Fibroblast of lung (primary cell): ENCODE measurements at places on chromosomes 3 and 15.

DNA sequence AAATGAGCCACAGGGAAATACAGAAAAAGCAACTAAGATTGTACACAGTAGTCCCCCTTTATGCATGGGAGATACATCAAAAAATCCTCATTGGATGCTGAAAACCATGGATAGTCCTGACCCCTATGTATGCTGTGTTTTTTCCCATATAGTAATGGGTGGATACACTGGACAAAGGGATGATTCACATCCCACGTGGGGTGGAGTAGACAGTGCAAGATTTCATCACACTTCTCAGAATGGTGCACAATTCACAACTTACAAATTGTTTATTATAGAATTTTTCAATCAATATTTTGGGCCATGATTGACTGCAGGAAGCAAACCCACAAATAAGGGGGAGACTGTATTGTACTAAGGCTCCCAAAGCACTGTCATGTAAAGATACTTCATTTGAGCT, 224.4 kb upstream of the STRIT1 start:
- DNase-seq = no peak

DNA sequence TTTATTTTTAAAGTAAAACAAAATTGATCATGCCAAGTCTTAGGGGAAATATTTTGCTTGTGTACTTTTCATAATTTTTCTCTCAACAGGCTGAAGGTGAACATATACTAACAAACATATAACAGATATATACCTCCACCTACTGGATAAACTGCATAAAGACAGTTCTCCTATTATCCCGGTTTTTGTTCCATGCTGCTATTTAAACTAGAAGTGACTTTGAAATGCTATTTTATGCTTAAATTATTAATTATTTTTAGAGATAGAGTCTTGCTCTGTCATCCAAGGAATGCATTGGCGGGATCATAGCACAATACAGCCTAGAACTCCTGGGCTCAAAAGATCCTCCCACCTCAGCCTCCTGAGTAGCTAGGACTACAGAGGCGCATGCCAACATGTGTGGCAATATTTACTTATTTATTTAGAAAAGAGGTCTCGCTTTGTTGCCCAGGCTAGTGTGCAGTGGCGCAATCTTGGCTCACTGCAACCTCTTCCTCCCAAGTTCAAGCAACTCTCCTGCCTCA, 49.8 kb downstream of the ST3GAL6 start:
- peak; percentile 23 for DNase-seq

- no peak for DNase-seq
These were observed 22.0 kb upstream of the TATDN2 start for GRCh38 chr3:10226293-10226692.

DNA sequence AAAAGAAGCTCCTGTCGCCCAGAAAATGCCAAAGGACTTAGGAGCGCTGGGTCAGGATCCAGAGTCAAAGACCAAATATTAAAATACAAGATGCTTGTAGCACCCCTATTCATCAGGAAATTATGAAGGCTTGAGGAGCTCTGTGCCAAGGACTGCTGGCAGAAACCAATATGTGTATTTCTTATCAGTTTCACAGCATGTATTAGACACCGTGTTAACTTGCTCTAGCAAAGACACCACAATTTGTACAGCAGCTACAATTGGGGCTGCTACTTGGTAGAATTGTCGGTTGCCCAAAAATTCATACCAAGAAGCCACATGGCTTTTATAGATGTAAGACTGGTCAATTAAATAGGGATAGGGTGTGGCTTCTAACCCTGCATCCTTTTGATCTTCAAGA, 128.8 kb downstream of the CD47 start:
- DNase-seq = no peak
